ENCODE measurements at places on chromosomes 6 and 20. TPM values are rescaled to one million over a fixed set of nuclear protein-coding genes. Genes with fewer than 3 reads are reported as not detected.

GRCh38 chr6:7974565-7974937 is 64.0 kb upstream of the TXNDC5 start:
- no peak for DNase-seq

Gene TRIM10
- not detected for total RNA-seq

Gene KCNQ2
- total RNA-seq, result not detected

Gene PPT2
- 73.0 TPM for total RNA-seq

Gene CST9L
- total RNA-seq, result not detected

DNA sequence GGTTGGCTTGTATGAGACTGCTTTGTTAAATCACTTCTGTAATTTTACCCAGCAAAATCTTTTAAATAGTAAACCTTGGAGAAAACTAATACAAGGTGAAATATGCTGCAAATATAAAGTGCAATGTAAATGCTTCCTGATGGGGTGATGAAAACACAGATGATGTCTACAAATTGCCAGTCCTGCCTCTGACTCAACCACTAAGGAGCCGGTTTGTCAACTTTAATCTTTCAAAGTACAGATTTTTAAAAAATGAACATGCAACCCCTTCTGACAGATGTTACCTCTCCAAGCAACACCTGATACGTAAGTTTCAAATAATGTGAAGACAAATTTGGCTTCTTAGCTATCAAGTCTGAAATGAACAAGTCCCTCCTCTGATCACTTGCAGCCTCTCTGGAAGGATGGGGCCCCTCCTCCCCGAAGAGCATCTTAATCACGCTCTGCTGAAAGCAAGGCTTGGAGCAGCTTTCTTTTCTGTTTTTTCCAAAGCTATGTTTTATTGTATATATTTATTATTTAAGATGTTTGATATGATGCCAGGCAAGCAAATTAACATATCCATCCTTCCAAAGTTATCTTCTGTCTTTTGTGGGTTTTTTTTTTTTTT is 196.0 kb downstream of the MYLK4 start:
- DNase-seq, result no peak

DNA sequence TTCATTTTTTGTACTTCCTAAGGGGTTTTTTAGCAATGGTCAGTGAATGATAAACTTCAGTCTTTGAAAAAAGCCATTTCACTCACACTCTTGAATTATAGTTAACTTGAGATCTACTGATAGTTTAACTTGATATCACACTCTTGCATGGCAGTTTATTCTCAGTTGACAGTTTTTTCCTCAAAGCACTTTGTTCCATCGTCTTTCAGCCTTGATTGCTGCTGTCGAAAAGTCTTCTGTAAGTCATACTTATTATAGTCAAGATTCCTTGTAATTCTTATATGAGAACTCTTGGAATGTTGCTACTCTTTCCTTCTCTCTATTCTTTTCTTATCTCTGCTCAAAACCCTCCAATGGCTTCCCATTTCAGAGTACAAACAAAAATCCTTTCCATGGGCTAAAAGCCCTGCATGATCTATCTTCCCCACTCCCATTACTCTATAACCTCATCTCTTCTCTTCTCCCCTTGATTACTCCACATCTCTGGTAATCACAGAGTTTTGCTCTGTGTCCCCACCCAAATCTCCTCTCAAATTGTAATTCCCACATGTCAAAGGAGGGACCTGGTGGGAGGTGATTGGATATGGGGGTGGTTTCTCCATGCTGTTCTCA is 31.2 kb downstream of the ZHX3 start:
- no peak for DNase-seq

Gene TGM2
- 27.8 TPM for total RNA-seq

DNA sequence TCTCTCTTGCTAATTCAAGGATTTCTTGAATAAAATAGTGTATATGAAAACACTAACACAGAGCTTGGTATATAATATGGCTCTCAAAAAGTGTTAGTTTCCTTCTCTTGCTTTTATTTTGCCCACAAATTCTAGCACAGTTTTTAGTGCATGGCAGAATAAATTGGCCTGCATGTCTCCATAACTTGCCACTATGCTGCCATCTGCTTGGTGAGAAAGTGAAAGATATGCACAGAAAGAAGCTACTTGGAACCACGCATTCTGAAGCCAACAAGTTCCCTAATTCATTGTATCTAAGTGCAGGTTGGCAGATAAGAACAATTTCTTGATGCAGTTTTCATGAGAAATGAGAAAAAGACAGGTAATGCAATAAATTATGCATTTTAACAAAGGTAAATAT is 101.2 kb downstream of the EPHA7 start:
- no peak for DNase-seq

DNA sequence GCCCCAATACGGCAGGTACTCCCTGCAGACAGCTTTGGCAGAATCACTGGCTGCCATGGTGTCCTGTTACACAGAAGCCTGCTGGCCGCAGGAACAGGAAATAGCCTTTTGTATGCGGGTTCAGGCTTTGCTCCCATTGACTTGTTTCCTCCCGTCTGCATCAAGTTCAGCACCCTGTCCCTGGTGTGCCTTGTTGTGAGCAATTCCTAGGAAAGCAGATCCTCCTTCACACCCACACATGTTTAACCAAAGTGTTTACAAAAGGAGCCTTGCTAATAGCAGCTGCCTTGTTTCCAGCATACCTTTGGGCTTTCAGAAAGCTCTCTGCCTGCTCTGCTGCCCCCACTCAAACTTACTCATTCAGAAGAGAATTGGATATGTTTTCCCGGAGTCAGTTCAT is 127.2 kb upstream of the SUPT3H start:
- DNase-seq, result peak; percentile 53

DNA sequence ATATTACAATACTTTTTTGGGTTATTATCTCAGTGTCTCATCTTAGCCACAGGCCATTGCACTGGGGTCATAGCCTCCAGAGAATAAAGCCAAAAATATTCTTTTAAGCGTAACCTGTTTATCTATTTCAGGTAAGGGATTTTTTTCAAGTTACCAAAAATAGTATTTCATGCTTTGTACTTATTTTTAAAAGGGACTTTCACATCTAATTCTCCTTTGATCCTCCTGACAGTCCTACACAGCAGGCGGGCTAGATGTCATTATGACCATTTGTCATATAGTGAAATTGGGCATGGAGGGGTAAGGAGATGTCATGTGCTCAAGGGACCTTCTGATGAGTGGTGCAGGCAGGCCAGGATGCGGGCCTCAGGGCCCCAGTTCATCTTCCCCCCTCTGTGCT is 68.9 kb downstream of the TBC1D7 start:
- DNase-seq, result no peak

GRCh38 chr20:12166053-12166717 is 248.5 kb downstream of the BTBD3 start:
- no peak for DNase-seq

- DNase-seq, result no peak
Measured at GRCh38 chr20:37257988-37258387, 3.6 kb downstream of the GHRH start.

Gene GPX5
- not detected for total RNA-seq

GRCh38 chr6:37801605-37801940 is 18.0 kb upstream of the ZFAND3 start:
- DNase-seq, result no peak

Gene XKR7
- not detected for total RNA-seq

Gene TMEM217
- not detected for total RNA-seq

GRCh38 chr20:40251284-40251932 is 437.6 kb downstream of the MAFB start:
- no peak for DNase-seq
